HL-60 (cell line): ENCODE measurements at places on chromosomes 16 and 17.

GRCh38 chr16:58636466-58636865, 6.8 kb upstream of the CNOT1 start:
- DNase-seq, result no peak

DNA sequence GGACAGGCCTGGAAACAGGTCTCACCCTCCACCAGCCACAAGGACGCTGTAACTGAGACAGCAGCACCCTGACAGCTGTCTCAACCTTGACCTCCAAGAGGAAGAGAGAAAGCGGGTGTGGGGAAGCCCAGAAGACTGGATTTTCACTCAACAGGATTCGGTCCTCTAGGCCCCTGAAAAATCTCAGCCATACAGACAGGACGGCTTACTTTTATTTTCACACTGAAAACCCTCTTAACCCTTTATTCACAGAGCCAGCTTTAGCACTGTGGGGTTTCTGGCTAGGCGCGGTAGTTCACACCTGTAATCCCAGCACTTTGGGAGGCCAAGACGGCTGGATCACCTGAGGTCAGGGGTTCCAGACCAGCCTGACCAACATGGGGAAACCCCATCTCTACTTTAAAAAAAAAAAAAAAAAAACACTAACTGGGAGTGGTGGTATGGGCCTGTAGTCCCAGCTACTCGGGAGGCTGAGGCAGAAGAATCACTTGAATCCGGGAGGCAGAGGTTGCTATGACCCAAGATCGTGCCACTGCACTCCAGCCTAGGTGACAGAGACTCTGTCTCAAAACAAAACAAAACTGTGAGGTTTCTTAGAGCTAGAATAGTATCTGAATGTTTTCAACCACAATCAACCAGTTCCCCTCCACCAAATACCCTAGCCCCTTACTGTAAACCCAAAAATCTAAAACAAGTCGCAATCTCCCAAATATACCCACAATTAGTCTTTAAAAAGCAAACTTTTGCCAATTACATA, 5.3 kb downstream of the ANKRD11 start:
- no peak for DNase-seq

GRCh38 chr17:42129109-42129837, 6.7 kb downstream of the HSPB9 start:
- DNase-seq, result no peak

GRCh38 chr17:80599546-80600305, 55.1 kb downstream of the RPTOR start:
- DNase-seq, result no peak

DNA sequence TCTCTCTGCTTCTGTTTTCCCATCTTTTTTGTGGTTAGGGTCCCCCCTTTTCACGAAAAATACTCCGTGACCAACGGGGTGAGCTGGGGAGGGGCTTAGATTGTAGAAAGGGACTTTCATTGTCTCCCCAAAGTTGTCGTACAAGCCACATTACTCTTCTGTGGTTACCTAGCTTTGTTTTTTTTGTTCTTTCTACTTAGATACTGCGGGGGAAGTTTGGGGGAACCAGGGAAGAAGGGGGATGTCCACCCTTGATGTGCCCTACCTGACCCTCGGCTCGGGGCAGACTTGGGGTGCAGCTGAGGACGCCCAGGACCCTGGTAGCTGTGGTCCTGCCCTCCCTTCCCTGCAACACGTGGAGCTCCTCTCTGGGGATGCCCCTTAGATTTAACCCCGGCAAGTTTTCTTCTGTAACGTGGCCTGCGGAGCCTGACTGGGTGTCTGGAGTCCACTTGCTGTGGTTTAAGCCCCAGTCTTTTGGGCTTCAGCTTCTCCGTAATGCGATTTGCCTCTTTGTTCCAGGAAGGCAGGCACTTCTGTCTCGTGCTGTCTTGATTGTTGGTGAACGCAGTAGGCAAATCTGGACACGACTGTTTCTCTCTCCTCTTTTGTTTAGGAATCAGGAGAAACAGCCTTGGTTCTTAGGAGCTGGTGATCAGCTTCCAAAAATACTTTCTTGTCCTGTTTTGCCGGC, 892 bp downstream of the ABCC1 start:
- no peak for DNase-seq

DNA sequence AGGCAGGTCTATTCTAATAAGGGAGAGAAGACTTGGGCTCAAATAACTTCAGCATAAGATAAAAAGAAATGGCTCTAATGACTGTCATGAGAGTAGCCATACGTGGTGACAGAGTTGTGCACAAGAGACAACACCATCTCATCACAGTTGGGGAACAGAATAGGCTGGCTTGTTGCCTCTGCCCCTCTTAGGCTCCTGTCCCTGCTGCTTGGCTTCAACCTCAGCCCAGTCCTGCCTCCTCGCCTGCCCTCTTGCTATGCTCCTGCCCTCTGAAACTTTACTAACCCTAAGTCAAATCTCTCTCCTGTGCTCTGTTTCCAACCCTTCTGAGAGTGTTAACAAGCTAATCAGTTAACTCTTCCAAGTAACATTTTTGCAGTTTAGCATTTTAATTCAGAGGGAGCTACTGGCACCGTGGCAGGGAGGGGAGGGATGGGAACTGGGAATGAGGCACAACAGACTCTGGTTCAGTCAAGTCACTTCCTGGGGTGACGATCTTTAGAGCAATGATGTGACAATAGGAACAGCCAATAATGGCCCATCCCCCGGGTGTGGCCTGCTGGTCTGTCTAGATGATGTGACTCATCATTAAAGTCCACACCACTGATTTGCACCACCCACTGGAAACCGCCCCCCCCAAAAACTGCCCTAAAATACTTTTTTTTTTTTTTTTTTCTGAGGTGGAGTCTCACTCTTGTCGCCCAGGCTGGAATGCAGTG, 35.5 kb downstream of the DNAH17 start:
- DNase-seq, result no peak

- DNase-seq, result no peak
These were observed 39.4 kb upstream of the CACNG5 start for GRCh38 chr17:66795486-66795885.

- no peak for DNase-seq
These were observed 41.1 kb upstream of the KLHDC4 start for GRCh38 chr16:87806641-87807546.

GRCh38 chr16:11976850-11977375, 379 bp downstream of the SNX29 start:
- no peak for DNase-seq

GRCh38 chr17:31570951-31571892, 179.7 kb downstream of the RAB11FIP4 start:
- no peak for DNase-seq

- DNase-seq, result no peak
These were observed 7.3 kb upstream of the DDX52 start for GRCh38 chr17:37650419-37651003.

GRCh38 chr16:74431516-74431915, 10.2 kb upstream of the CLEC18B start:
- no peak for DNase-seq

- no peak for DNase-seq
These were observed 4.3 kb downstream of the ENDOV start for GRCh38 chr17:80419255-80419654.

- no peak for DNase-seq
These were observed 225.8 kb downstream of the IRX3 start for GRCh38 chr16:54060599-54061421.

DNA sequence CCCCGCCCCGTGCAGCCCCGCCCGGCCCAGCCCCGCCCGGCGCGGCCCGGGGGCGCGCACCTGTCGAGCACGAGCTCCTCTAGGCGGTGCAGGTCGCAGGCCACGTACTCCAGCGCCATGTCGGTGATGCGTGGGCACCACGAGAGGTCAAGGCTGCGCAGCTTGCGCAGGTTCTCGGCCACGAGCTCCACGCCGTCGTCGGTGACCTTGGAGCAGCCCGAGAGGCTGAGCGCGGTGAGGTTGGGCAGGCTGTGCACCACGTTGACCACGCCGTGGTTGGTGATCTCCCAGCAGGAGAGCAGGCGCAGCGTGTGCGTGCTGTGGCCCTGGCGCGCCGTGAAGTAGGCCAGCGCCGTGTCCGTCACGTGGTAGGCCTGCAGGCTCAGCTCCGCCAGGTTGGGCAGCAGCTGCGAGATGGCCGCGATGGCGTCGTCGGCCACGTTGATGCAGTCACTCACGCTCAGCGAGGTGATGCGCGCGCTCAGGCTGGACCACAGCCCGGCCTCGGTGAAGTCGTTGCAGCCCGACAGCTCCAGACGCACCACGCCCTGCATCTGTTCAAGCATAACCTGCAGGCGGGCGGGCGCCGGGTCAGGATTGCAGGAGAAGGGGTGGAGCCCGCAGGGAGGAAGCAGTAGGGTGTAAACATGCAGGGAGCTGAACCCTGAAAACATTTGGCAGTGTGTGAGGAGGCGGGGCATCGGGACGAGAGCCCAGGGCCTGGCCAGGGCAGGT, 5.3 kb upstream of the WDR24 start:
- no peak for DNase-seq

GRCh38 chr17:32953045-32953444, 25.1 kb downstream of the TMEM98 start:
- DNase-seq, result no peak

GRCh38 chr17:70446446-70446845, 277.1 kb downstream of the KCNJ2 start:
- no peak for DNase-seq

DNA sequence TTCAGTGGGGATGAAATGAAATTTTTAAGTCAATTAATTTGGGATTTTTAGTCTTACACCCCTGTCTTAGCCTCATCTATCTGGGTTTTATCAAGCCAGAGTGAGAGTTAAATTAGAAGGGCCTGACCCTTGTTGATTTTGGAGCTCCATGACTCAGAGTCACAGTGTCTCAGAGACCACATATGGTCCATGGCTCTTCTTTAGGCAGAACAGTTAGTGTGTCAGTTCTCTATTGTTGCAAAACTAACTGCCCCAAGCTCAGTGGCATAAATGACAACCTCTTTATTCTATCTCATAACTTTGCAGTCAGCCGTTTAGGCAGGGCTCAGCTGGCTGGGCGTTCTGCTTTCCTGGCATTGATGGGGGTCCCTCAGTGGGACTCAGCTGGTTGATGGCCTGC, 44.7 kb downstream of the IRF8 start:
- no peak for DNase-seq

DNA sequence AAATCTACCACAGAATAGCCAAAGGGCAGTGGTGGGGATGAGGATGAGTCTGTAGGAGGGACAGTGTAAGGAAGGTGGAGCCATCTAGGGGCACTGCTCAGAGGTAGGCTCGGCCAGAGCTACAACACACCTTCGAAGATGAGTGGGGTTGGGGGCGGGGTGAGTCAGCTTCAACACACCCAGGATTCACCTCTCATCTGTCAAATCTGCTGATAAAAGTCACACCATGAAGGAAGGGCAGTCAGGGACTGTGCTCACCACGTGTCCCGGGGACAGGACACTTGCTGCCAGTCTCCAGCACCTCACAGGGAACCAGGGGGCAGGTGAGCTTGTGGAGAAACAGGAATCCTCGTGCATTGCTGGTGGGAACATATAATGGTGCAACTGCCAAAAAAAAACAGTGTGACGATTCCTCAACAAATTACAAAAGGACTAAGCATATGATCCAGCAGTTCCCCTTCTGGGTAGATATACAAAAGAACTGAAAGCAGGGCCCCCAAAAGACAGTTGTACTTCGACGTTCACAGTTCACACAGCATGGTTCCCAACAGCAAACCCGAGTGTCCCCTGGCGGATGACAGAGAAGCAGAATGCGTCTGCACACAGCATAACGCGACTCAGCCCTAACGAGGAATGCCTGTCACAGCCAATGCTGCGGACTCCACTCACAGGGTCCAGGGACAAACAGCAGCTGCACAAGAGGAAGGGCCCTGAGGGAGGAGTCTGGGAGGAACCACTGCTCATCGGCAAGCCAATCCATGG, 133.1 kb downstream of the ANKRD11 start:
- peak; percentile 69 for DNase-seq

DNA sequence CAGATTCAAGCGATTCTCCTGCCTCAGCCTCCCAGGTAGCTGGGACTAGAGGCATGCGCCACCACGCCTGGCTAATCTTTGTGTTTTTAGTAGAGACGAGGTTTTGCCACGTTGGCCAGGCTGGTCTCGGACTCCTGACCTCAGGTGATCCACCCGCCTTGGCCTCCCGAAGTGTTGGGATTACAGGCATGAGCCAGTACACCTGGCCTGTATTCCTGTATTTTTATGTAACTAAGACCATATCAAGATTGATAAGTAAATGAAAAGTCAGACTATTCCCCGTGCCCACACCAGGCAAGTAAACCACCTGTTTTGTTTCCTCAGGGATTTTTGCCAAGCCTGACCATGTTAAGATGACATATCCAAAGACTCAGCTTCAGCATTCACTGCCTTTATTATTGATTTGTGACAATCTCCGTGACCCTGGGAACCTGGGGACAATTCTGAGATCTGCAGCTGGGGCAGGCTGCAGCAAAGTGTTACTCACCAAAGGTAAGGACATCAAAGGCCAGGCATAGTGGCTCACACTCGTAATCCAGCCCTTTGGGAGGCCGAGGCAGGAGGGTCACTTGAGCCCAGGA, 5.6 kb downstream of the MRM3 start:
- DNase-seq, result no peak

DNA sequence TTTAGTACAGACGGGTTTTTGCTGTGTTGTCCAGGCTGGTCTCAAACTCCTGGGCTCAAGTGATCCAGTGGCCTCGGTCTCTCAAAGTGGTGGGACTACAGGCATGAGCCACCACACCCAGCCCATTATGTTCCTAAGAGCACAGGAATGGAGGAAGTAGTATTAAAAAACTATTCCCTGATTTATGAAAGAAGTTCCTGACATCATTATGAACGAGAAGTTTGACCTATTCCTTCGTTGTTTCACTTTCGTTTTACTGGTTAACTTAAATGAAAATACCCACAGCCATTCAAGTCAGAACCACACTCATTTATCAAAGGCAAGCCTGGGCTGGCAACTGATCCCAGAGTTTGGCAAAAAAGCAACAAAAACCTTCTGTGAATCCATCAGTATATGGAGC, 13.5 kb upstream of the CBX4 start:
- DNase-seq, result no peak

DNA sequence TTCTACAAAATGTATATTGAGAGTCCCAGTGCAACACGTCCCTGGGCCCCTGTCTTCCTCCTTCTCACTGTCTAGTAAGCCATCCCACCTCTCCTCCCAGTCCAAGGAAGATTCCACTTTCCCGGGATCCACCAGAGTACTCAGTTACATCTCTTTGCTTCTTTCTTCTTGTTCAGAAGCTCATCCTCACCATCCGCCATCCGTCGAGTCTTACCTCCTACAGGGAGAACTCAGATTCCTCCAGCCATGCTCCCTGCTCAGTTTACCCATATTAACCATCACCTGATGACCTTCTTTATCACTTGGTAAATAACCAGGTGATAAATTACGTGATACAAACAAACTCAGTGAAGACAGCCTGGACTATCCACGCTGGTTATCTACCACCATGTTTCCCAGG, 57.1 kb downstream of the CYTH1 start:
- DNase-seq, result no peak

DNA sequence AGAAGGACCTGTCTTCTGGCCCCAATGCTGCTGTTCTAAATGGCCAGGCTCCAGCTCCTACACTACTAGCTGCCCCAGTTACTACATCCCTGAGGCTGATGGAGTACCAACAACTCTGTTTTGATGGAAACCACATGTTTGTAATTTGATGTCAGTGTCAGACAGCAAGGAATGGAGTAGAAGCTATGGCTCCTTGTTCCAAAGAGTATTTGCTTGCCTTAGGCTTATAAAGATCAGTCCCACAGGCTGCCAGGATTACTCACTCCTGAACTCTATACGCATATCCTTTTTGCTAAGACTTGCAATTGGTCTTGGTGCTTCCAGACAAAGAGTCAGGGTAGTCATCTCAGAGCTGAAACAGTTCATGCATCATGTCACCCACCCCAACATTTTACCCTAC, 139.6 kb downstream of the HS3ST3A1 start:
- DNase-seq, result no peak

GRCh38 chr17:36203335-36203734, 6.8 kb upstream of the CCL3L1 start:
- DNase-seq, result no peak
